B cell (primary cell): ENCODE measurements at places on chromosomes 1 and 21.

DNA sequence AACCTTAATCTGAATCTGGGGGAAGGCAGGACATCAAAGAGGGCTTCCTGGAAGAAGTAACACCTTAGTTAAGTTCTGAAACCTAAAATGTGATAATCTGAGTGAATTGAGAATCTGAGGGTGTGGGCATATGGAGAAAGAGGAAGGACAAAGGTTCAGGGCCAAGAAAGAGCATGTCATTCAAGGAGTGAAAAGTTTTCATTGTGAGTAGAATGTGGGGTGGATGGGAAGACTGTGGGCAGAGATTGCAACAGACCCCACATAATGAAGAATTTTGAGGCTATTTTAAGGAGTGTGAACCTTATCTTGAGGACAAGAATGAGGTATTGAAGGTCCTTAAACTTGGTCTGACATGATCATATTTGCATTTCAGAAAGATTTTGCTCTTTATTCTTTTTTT lies 227.2 kb downstream of the PTGER3 start:
- no peaks in the 10 kb centered on the region for H3K27me3 ChIP-seq
- no peak overlapping the region for H3K27ac ChIP-seq
- H3K4me1 ChIP-seq: no peaks in the 10 kb centered on the region
- no peak overlapping the region for H3K4me3 ChIP-seq

- H3K4me3 ChIP-seq: no peak overlapping the region
- no peak for DNase-seq
- no peaks in the 10 kb centered on the region for H3K36me3 ChIP-seq
- H3K4me1 ChIP-seq: no peaks in the 10 kb centered on the region
- H3K27ac ChIP-seq: no peak overlapping the region
These were observed 6.6 kb downstream of the ATP1A4 start for GRCh38 chr1:160158031-160158430.

- no peaks in the 10 kb centered on the region for H3K36me3 ChIP-seq
- no peak overlapping the region for H3K27ac ChIP-seq
- H3K27me3 ChIP-seq: no peaks in the 10 kb centered on the region
These were observed 310.6 kb downstream of the DISC1 start for GRCh38 chr1:231936983-231937775.

GRCh38 chr1:208997726-208998312 lies 585.7 kb upstream of the CAMK1G start:
- H3K36me3 ChIP-seq: no peaks in the 10 kb centered on the region
- no peak for DNase-seq
- H3K4me3 ChIP-seq: no peak overlapping the region
- H3K4me1 ChIP-seq: no peaks in the 10 kb centered on the region
- no peak overlapping the region for H3K27ac ChIP-seq

DNA sequence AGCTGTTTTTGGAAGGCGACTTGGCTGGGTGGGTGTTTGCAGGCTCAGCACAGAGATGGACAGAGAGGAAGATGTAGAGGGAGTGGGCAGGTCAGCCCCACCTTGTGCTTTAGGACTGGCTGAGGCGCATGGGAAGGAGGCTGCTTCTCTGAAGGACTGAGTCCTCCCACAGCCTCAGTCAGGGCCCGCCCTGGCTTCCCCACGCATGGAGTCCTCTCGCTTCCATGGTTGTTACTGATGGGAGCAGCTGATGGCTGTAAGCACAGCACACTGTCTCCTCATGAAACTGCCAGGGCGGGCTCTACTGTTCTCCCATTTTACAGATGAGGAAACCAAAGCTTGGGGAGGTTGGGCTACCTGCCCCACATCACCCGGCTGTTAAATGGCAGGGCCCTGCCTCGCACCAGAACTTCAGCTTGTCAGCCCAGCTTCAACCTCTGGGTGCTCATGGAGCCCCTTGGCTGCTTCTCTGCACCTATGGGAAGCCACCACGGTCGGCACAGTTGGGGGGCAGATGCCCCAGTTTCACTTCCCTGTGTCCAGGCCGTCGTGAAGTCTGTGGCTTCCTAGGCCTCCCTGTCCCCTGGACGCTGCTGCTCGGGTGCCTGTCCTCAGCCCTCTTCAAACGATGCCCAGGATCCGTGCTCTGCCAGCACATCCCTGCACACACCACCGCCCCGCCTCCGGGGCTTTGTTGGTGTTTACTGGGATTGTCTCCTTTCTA lies 2.4 kb downstream of the TMEM201 start:
- peak; percentile 50 for DNase-seq
- no peaks in the 10 kb centered on the region for H3K36me3 ChIP-seq
- H3K4me3 ChIP-seq: no peak overlapping the region
- H3K27me3 ChIP-seq: no peaks in the 10 kb centered on the region
- peaks cover 34% of the 10 kb centered on the region for H3K4me1 ChIP-seq
